ENCODE measurements at places on chromosomes 2 and 18.

DNA sequence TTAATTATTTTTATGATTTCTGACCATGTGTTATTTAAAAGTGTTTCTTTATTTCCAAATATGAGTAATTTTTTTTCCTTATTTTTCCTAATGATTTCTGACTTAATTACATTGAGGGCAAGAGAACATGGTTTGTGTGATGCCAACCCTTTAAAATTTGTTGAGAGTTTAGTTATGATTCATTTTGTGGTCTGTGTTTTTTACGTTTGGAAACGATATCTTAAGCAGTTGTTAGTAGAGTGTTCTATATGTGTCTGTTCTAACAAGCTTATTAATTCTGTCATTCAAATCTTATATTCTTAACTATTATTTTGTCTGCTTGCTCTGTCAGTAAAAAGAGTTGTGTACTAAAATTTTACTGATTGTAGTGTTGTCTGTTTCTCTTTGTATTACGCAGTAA is 15.0 kb downstream of the NAB1 start:
- no peak for DNase-seq

DNA sequence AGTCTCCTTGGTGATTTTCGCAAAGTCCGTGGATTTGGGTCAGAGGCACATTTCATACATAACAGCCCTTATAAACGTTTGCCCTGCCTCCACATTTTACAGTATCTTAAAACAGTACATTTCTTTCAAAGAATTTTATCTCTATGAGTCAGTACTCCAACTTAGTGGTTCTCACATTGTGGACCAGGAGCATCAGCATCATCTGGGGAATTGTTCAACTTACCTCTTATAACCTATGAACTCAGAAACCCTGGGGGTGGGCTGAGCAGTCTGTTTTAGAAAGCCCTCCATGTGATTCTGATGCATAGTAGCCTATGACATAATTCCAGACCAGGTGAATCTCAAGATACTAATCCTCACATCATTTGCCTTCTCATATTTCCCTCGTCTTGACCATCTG is 12.4 kb downstream of the SUPT7L start:
- DNase-seq: no peak

DNA sequence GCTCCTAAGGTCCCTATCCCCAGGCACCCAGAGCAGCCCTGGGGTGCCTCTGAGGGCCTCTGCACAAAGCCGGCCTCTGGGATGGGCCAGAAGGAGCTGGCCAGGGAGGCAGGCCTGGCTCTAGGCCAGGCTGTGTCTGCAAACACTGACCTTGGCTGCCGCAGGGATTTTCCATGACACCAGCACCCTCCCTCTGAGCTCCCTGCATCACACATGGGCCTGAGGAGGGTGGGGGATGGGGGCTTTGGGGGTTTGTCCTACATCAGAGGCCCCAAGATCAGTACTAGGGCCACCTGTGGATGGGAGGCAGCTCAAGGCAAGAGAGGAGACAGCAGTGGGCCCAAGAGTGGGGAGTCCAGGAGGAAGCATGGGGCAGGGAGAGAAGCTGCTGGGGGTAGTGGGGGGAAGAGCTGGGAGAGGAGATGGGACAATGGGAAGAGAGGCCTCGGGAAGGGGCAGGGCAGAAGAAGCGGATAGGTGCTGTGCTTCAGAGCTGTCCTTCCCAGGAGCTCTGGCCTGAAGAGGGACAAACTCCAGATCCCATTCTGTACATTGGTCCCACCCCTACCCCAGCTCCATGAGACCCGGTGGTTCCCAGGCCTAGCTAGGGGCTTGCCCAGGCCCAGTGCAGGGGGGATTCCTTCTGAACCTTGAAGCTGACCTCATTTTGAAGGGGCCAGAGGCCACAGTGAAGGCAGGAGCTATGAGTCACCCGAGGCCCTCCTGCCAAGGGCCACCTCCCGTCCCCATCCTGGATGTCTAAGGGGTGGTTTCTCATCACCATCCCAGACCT is 28.0 kb downstream of the KCNK3 start:
- DNase-seq: no peak

DNA sequence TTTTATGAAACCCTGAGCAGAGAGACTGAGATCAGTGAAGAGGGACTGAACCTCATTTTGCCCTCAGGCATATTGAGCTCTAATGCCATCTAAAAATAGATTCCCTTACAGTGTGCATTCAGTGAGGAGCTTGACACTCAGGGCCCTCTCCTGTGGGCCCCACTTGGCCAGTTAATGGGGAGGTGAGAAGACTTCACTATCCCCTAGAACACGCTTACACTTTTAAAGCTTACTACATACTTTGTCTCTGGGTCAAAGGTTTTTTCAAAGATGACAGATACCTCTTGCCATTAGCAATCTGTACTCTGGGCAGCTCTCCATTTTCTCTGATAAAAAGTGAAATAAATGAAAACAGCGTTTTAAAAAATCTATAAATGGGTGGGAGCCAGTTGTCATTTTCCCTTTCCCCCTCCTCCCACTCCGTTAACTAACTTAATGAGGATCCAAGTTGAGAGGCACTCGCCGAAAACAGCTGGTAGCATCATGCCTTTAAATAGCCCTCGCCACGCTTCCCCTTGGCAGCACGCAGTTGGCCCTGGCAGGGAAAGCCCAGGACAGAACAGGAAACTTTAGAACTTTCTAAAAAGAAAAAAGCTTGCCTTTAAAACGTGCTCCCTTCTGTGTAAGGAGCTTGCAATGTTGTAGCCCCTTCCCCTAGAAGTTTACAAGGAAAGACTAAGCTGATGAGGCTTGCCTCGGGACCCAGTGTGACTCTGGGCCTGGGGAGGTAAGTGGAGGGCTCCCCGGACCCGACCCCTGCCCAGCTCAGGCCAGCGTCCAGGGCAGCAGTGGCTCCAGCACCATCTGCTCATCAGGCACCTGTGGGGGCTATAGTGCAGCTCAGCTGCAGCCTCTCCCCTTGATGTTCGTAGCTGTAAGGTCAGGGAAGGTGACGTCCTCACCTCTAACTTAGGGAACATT is 58.8 kb upstream of the FOSL2 start:
- no peak for DNase-seq

DNA sequence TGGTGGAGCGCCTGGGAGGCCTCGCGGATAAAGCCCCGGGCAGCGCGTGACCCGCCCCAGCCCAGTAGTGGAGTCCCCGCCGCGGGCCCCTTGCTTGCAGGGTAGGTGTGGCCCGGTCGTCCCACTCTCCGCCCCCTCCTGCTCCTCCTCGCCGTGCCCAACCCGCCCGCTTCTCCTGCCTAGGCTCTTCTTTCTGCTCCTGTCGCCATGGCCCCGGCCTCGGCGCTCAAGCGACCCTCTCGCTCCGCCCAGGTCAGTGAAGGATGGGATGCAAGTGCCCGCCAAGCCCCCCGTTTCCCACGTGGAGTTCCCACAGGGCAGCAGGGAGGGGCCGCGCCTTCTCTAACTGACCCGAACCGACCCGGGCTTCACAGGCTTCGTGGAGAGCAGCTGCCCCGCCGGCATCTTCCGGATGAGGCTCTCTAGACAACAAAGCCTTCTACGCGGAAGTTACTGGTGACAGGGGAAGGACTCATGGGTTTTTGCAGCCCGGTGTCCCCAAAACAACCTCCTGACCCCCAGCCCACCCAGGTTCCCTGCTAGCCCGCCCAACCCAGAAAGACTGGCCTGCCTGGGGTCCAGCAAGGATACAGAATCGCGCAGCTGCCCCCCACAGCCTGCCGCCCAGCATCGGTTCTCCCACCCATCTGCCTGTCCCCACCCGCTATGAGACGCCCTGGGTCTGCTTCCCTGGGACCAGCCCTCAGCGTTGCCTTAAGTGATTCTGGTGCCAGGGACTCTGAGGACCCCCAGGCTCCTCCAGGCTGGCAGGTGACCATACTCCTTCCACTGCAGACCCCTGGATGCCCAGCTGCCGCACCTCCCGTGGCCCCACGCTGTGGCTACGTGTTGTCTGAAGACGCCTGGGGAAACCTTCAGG is 32.8 kb downstream of the TTC32 start:
- DNase-seq: no peak

DNA sequence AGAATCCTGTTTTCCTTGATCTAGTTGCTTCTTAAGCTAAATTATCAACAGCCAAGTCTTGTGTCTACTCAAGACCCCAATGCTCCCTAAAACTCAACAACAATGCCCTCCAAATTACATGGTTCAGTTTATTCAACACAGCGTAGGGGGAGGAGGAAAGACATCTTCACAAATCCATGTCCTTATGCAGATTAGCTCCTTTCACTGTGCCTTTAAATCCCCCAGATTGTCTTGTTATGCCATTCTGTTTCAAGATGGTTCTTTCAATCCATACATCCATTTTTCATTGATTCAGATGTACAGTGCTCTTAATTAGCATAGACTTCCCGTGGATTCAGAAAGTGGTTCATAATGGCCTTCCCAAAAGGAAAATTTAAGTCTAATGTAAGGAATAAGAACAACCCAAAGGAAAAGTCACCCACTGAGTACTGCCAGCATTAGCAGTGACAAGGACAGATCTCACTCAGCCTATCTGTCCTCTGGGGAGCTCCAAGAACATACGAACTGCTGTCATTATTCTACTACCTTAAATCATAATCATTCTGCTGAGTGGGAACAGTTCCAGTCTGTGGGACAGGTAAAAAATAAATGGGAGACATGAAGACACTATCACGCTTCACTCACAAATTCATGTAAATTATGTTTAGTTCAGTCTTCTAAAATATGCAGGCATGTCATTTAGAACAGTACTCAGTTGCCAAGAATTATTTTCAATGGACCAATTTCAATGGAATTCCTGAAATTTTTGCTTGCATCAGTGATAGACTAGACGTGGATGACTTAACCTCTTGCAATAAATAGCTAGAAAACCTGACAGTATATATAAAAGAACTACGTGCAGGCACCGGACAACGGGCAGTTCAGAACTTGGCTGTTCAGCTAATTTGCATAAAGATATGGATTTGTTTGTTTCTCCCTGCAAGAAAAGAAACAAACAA is 58.9 kb upstream of the RNU4ATAC start:
- DNase-seq: no peak

GRCh38 chr2:113058998-113059960 is at the start of gene IL36RN:
Gene IL36RN, plus strand, starts transcription at chr2:113059198. Its CDS starts 241 bp downstream, at chr2:113059439.
- no peak for DNase-seq

DNA sequence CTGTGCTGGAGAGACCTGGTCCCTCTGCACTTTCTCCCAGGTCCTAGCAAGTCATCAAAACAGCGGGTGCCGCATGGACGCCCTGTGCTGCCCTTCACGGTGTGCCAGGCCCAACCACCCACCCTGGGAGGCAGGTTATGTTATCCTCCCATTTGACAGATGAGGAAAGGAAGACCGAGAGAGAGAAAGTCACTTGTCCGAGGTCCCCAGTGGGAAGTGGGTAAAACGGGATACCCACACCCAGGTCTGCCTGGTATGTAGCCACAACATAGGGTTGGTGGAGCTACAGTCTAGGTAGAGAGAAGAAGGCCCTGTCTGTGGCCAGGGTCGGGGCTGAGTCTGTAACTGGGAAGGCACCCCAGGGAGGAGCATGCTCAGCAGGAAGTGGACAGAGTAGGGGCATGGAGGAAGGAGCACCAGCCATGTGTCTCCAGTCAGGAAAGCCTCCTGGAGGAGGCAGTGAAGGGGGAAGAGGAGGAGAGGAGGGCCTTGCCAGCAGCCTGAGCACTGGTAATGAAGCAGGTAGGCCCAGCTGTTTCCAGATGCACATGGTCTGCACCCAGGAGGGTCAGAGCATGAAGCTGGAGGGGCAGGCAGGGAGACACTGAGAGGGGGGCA is 98.4 kb downstream of the ZFP36L2 start:
- no peak for DNase-seq

GRCh38 chr2:188518381-188518780 is 226.7 kb downstream of the GULP1 start:
- no peak for DNase-seq

GRCh38 chr18:50982086-50982801 is 14.4 kb downstream of the ELAC1 start:
- DNase-seq: no peak

Measured in NCI-H1048 (cell line).